ENCODE measurements at places on chromosomes 12 and 14. TPM values are rescaled to one million over a fixed set of nuclear protein-coding genes. Genes with fewer than 3 reads are reported as not detected.
A peak's percentile ranks its signal among the peaks of the same experiment; 100 is the strongest.

- no peaks in the 10 kb centered on the region for H3K36me3 ChIP-seq
- H3K27ac ChIP-seq = peak overlapping the region; percentile 100
- peak overlapping the region; percentile 72 for H3K4me3 ChIP-seq
- peaks cover 76% of the 10 kb centered on the region for H3K4me1 ChIP-seq
- H3K27me3 ChIP-seq = no peaks in the 10 kb centered on the region
- no peak for DNase-seq
Observed at GRCh38 chr14:69620981-69621380, 9.6 kb downstream of the SUSD6 start.

Gene GALNT8
- total RNA-seq = 1.4 TPM

DNA sequence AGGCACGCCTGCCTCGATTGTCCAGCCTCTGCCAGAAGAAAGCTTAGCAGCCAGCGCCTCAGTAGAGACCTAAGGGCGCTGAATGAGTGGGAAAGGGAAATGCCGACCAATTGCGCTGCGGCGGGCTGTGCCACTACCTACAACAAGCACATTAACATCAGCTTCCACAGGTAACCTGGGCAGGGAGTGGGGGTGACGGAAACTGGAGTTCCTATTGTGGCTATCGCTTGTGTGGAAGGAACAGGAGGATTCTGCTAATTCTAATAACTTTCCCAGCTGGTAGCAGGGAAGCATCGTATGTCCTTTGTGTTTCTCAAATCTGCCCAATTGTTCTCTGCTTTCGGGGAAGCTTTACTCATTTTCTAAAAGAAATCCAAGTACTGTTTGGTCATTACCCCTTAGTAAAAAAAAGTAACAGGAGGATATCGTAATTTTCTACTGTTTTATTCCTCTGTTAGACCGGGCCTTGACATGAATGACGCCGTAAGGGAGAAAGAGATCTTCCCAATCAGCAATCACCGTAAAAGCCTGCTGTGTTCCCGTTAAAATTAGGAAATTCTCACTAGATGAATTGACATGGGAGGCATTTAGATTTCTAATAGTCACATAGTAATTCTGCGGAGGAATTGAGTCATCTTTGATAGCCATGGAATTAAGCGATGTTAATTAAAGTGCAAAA lies 449 bp downstream of the THAP2 start:
- peak overlapping the region; percentile 98 for H3K4me3 ChIP-seq
- peaks cover 34% of the 10 kb centered on the region for H3K4me1 ChIP-seq
- H3K36me3 ChIP-seq = peaks cover 4% of the 10 kb centered on the region
- no peak for DNase-seq
- H3K27me3 ChIP-seq = no peaks in the 10 kb centered on the region

Gene SLC7A8
- 2.5 TPM for total RNA-seq

Gene CFAP251
- total RNA-seq = 0.97 TPM
